HS-27A (cell line): ENCODE measurements at places on chromosomes 16 and 17.

- DNase-seq, result no peak
Measured at GRCh38 chr16:58730724-58731370, 3.3 kb downstream of the GOT2 start.

DNA sequence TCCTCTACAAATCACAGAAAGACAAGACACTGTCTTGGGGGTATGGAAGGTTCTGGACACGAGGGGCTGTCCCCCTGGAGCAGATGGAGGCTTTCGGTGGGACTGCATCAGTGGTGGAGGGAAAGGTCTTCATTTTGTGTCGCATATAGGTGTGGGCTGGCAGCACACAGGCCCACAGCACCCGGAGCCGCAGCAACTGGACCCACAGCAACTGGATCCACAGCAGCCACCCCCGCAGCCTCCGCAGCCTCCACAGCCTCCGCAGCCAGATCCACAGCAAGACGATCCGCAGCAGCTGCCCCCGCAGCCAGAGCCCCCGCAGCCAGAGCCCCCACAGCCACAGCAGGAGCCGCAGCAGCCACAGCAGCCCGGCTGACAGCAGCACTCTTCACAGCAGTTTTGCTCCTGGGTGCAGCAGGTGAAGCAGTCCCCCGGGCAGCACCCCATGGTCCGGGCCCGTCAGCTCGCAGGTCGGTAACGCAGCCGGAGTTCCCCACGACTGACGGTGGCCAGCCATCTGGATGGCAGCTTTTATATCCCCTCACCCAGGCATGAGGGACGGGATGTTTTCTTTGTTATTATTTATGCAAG, at the start of gene KRTAP17-1:
Gene KRTAP17-1 (minus strand): TSS at position 507 of the 591 bp plus-strand sequence. CDS start 60 bp downstream, at position 447.
- no peak for DNase-seq

- no peak for DNase-seq
Measured at GRCh38 chr17:16938496-16939207, 33.3 kb downstream of the TNFRSF13B start.

DNA sequence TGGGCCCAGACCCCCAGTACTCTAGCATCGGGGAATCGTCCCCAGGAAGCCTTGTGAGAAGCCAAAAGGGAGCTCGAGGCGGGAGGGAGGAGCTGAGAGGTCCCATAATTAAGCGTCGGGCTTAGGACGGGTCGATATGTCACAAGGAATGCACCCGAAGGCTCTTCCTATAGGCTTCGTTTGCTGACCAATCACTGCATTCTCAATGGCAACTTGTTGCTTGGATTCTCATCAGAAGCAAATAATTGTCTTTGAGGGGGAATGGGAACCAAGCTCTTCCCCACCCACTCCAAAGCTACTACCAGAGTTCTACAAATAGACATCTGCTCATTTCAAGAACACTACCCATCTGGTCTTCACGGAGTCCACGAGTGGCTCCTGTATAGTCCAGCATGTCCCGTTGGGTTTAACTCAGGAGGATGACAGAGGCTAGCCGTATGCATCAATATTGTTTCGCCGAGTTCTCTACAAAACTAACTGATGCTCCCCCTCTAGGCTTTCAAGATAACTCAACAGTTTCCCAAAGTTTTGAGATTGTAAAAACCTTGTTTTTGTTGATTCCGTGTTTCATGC, 628 bp upstream of the BLMH start:
- DNase-seq, result no peak

GRCh38 chr17:18203308-18203707, 19.7 kb downstream of the ALKBH5 start:
- no peak for DNase-seq

DNA sequence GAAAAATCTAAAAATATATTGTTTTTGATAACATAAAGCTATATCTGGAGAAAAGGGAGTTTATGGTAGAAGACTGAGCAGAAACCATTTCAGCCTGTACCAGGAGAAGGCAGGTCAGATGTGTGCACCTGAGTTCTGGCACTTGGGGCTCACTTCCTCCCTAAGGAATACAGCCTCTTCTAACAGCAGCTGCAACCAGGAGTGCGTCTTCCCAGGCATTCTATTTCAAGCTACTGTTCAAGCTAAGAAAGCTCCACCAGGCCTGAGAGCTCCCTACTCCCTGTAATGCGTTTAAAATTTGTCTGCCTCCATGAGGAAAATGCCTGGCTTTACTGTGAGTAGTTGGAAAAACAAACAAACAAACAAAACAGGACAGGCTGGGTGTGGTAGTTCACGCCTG, 96.1 kb downstream of the ZNF778 start:
- DNase-seq, result no peak

DNA sequence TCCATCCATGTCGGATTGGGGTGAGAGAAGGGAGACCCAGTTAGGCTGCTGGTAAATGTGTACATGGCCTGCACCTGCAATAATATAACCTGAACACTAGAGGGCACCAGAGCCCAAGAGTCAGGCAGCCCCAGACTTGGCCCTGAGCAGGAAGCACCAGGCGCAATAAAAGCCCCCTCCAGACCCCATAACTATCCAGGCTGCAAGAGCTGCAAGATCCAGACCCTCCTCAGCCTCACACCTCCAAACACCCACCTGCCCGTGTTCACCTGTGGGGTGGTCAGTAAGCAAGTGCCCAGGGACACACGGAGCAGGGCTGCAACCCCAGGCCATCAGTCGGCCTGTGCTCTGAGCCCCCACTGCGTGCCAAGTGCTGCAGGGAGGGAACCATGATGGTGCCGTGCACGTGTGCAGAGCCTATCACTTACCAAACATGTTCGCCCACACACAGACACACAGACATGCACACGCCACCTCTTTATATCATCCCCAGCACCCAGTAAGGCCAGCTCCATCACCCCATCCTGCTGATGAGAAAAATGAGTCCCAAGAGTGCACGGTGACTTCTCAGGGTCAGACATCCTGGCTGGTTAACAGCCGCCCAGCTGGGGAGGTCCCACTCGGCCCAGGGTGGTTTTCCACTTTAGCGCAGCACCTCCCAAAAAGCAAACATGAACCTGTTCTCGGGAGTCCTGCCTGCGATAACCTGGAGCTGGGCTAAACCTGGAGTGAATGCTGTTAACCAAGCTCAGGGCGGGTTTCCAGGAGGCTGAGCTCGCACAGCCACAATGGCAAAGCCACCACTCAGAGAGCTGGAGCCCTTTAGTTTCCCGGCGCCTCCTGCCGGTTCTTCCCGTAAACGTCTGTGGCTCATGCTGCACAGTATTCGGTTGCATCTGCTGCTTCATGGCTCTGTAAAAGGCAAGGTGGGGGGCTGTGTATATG, 439.8 kb downstream of the SOX9 start:
- DNase-seq, result no peak

DNA sequence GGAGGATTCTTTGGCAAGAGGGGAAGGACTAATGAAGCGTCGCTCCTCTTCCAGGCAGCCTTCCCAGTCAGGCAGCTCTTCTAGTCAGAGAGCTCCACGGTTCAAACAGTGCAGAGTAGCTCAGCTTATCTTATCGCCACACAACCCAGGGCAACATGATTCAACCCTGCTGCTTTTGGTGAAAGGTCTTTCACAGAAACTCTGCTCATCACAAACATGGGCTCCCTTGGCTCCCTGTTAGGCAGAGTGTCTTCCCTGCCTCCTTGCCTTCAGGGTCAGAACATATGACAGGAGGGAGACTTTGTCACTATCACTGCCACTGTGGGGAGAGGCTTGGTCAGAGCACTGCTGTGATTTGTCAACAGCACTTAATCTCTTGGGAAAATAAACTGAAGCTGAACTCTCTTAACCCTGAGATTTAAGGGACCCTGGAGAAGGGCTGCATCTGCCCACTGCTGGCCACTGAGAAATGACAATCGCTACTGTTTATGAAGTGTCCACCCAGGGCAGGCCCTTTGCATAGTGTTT, 6.9 kb upstream of the SLC13A2 start:
- DNase-seq, result no peak

GRCh38 chr16:52004343-52004742, 542.6 kb downstream of the TOX3 start:
- DNase-seq, result no peak
